GM23248 (cell line): ENCODE measurements at places on chromosomes 2 and 18. TPM values are rescaled to one million over a fixed set of nuclear protein-coding genes. Genes with fewer than 3 reads are reported as not detected.
A peak's percentile ranks its signal among the peaks of the same experiment; 100 is the strongest.

The IL1A gene
- 0.54 TPM in 1 of 2 replicates, not detected in the other for total RNA-seq

The NEU4 gene
- total RNA-seq = not detected in 2 replicates

The CAPG gene
- 223 and 249 TPM in 2 replicates for total RNA-seq

GRCh38 chr2:152251211-152251610 lies 75.6 kb upstream of the STAM2 start:
- DNase-seq = no peak

- DNase-seq = no peak
Measured at GRCh38 chr2:208627110-208627884, 220.7 kb downstream of the PTH2R start.

- DNase-seq = peak; percentile 17
Measured at GRCh38 chr2:129935118-129935517, 44.3 kb upstream of the RAB6C start.

DNA sequence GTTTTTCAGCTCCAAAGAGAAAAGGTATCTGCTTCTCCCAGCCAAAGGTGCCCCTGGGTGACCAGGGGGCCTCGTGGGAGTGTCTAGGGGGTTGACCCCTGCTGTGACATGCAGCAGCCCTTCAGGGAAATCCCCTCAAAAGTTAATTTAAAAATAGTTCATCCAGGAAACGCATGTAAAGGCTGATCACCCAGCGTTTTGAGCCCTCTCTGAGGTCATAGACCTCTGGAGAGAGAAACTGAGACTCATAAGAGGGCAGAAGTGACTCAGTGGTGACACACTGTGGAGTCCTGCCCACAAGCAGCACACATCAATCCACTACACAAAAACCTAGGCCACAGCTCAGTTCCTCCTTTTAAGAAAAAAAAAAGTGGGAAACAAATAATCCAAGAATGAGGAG lies 11.9 kb downstream of the GAL3ST2 start:
- DNase-seq = peak; percentile 26

DNA sequence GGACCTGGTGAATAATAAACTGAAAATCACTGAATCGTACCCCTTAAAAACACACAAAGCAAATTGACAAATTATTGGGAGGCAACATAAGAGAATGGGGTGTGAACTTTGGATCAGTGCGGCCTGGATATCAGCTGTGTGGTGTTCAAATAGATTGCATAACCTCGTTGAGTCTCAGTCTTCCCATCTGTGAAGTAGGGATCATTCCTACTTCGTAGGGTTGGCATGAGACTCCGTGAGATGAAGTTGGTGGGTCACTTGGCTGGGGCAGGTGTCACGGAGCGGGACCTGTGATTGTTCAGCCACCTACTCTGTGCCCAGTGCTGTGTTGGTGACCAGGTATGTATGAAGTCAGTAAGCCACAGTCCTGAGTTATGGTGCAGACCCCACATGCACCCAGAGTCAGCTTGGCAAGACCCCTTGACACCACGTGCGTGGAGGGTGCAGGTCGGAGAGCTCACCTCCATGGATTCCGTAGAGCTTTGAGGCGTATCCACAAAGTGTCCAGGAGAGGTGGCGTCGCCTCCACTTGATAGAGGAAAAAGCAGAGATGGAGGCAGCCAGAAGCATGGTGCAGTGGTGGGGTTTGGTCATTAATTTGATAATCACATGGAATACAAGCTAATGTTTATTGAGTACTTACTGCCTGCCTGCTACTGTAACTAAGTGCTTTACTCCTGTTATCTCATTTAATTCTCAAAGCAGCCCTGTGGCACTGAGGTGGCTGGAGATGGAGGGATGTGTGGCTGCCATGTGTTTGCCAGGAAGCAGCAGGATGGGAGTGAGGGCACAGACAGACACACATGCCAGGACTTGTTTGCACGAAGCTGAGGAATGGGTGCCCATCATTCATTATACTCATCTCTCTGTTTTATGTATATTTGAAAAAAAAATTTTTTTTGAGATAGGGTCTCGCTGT lies 35.8 kb downstream of the HPCAL1 start:
- DNase-seq = no peak

- peak; percentile 89 for DNase-seq
Measured at GRCh38 chr2:238143239-238143951, 4.9 kb downstream of the KLHL30 start.

GRCh38 chr2:159608723-159609308 lies 7.5 kb downstream of the BAZ2B start:
- no peak for DNase-seq

- peak; percentile 57 for DNase-seq
Measured at GRCh38 chr18:37452682-37453385, 112.8 kb downstream of the CELF4 start.

- DNase-seq = no peak
Measured at GRCh38 chr2:200054681-200055468, 99.5 kb downstream of the MAIP1 start.

DNA sequence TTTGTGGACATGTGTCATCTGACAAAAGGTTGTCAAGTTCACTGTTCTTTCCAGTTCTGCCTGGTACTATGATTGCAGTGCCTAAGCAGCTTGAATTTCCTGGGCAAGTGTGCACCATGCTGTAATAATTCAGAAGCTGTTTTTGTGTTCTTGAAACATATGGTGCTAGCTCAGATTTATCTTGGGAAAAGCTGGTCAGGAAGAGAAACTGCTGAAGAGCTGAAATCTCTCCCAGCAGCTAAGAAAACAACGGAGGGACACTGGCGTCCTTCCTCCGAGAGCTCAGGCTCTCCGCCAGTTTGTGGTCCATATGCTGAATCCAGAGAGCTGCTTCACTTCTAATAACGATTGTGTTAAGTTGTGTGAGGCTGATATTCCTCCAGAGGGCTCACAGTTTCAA lies 642.0 kb downstream of the DPP10 start:
- DNase-seq = no peak

- DNase-seq = no peak
Measured at GRCh38 chr2:11481789-11482472, 16.0 kb upstream of the E2F6 start.
